EH (cell line): ENCODE measurements at places on chromosomes 7 and 10.

- DNase-seq = no peak
Measured at GRCh38 chr7:103821092-103821491, 168.4 kb downstream of the RELN start.

- DNase-seq = no peak
Measured at GRCh38 chr10:124650263-124650662, 93.9 kb downstream of the FAM53B start.

- no peak for DNase-seq
Measured at GRCh38 chr10:22580711-22581110, 133.7 kb downstream of the PIP4K2A start.

- DNase-seq = no peak
Measured at GRCh38 chr7:25832929-25833328, 319.1 kb upstream of the NFE2L3 start.

DNA sequence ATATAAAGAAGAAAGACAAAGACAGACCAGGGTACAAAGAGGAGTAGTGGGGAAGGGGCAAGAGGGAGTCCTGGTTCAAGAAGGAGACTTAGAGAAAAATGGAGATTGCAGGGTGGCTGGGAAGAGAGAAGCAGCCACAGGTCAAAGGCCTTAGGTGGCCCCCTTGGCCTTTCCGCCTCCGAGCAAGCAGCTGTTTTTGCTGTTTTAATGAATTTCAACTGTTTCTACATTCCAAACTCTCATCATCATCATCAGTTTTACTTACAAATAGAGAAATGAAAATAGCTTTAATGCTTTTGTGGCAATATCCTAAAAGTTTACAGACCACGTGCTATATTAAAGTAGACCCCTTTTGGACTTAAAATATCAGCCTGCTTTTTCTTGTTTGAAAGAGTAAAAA, 399.7 kb downstream of the EXOC4 start:
- DNase-seq = no peak
